ENCODE measurements at places on chromosomes 5 and 9. TPM values are rescaled to one million over a fixed set of nuclear protein-coding genes. Genes with fewer than 3 reads are reported as not detected.
A peak's percentile ranks its signal among the peaks of the same experiment; 100 is the strongest.

RASEF gene
- 0.15 TPM for total RNA-seq

ERCC8 gene
- 13.6 TPM for total RNA-seq

DNA sequence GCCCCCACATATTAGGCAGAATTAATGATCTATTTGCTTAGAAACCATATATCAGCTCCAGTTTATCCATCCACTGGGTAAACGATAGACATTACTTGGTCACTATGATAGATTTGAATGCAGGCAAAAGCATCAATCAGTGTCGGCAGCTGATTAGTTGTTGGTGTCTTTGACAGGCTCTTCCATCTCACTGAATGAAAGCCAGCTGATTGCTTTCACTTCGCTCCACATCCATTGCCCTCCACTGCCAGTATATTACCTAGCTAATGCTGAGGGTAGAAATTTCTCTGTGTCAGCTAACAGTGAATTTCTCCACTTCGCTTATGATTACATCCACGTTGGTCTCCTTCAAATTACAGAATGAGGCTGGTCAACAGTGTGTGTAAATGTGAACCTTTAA is 821.3 kb upstream of the TYRP1 start:
- no peak for DNase-seq

GRCh38 chr5:170333161-170333910 is 35.8 kb upstream of the LCP2 start:
- no peak for DNase-seq

GRCh38 chr9:91092214-91092613 is 269.5 kb downstream of the AUH start:
- no peak for DNase-seq

- no peak for DNase-seq
Observed at GRCh38 chr9:86459191-86459590, 105.0 kb upstream of the TUT7 start.

PTPRD gene
- total RNA-seq = 0.32 TPM

DNA sequence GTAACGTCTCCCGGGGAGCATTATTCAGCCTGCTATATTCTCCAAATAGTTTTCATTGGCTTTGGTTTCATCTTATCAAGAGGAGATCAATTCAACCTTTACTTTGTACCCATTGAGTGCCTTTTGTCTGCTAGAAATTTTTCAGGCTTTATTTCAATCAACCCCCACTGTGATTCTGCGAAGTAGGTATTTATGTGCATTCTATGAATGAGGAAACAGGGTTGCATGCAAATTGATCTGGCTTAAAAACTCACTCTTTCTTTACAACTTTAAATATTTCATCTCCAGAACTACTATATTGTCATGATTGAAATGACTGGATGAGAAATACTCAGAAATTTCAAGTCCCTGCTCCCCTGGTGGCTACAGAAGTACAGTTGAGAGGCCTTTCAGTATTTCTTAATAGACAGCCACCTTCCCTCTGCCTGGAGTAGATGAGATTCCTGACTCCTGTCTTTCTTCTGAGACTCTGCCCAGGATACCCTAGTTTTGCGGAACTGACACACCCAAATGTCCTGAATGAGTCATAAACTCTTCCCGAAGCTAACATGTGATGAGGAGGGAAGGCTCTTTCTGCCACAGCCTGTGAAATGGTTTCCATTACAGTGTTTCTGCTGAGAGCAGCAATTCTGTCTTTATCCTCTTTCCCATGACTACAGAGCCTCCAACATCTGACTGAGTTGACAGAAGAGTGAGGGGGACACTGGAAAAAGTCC is 52.6 kb upstream of the TNC start:
- DNase-seq = peak; percentile 25

DNA sequence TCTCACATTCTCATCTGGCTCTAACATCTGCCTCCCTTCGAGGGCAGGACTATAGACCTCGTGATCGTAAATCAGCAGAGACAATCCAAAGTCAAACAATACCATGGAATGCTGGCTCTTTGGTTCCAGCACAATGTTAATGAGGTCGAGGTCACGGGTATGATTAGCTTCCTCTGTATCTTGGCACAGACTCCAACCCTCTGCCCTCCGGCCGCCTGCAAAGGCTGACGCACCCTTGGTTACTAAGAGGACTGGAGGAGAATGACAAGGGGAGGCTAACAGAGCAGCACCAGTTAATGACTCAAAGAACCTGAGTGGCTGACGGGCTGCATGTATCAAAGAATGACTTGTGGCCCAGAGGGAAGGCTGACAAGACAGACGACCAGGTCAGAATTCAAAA is 10.1 kb downstream of the LHFPL2 start:
- no peak for DNase-seq

- DNase-seq = no peak
Observed at GRCh38 chr9:107333363-107333762, 50.3 kb downstream of the RAD23B start.

GRCh38 chr9:36584620-36585460 is 12.1 kb downstream of the MELK start:
- DNase-seq = no peak

DNA sequence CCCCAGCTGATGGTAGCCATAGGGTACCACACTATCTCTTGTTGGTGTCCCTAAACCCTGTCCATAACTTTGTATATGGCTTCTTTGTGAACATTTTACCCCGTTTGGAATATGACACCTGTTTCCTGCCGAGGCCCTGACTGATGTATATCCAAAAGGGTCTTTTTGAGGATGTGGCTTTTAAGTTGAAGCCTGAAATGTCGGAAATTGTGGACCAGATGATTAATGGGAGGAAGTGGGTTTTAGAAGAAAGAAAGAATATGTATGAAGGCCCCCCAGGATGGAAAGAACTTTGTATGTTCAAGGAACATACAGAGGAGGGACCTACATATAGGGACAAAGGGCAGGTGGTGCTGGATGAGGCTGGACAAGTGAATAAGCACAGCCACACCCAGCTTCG is 16.7 kb upstream of the TNFSF8 start:
- no peak for DNase-seq

MARVELD2 gene
- 0.11 TPM for total RNA-seq

- DNase-seq = no peak
Observed at GRCh38 chr5:61401726-61402125, 69.7 kb downstream of the ZSWIM6 start.

DNA sequence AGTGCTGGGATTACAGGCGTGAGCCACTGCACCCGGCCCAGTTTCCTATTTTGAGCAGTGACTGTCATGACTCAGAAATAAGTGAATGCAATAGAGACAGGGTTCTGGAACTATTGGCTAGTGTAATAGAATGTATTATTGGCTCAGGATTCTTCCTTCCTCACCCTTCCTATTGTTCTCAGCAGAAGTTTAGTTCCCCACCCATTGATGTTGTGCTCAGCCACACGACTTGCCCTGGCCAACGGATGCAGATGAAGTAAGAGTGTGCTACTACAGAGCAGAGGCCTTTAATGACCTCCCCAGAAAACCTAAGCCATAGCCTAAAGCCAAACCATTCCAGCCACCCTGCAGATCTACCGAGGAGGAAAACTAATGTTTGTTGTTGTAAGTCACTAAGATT is 287.9 kb downstream of the AGTPBP1 start:
- DNase-seq = no peak

- peak; percentile 76 for DNase-seq
Observed at GRCh38 chr9:69932901-69933300, 110.7 kb upstream of the MAMDC2 start.

DNA sequence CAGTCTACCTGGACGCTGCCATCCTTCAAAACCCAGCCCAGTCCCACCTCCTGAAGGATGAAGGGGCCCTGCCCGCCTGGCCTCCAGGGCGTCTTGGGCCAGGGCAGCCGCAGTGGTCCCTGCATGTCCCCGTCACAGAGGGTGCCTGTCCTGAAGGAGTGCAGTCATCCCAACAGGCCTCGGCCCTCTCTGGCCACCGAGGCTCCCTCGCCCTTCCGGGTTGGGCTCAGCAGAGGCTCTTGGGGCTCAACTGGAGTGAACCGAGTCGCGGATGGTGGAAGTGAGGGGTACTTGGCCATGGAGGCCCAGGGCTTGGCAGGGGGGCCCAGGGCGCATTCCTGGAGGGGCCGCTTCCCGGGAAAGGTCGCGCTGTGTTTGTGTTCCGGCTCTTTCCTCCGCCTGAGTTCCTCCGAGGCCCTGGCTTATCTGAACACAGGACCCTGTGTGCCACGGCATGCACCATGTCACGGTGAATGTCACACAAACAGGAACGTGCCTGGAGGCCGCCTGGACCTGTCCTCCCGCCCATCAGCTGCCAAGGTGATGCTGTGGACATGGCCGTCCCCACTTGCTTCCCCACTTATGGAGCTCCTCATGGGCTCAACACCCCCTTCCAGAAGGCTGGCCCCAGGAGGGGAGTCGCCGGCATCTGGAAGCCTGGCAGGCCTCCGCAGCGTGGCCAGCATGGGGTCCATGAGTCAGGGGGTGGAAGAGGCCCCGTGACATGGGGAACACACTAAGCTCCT is 25.7 kb upstream of the OBP2B start:
- no peak for DNase-seq

DNA sequence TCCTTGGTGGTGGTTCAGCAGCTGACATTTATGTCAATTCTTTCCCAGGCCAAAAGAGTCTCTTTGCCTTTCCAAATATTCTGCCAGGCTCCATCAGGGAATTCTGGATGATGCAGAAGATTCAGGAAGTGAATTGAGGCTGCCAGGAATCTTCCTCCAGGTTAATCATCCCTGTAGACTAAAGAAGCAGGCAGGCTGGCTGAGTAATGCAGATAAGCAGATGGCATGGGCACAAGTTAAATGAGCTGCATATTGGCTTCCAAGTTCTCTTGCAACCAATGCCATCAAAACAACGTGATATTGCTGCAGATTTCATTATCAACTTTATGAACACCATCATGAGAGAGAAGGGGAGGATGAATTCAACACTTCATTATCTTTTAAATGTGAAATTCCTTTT is 324.5 kb downstream of the KCNN2 start:
- no peak for DNase-seq

DNA sequence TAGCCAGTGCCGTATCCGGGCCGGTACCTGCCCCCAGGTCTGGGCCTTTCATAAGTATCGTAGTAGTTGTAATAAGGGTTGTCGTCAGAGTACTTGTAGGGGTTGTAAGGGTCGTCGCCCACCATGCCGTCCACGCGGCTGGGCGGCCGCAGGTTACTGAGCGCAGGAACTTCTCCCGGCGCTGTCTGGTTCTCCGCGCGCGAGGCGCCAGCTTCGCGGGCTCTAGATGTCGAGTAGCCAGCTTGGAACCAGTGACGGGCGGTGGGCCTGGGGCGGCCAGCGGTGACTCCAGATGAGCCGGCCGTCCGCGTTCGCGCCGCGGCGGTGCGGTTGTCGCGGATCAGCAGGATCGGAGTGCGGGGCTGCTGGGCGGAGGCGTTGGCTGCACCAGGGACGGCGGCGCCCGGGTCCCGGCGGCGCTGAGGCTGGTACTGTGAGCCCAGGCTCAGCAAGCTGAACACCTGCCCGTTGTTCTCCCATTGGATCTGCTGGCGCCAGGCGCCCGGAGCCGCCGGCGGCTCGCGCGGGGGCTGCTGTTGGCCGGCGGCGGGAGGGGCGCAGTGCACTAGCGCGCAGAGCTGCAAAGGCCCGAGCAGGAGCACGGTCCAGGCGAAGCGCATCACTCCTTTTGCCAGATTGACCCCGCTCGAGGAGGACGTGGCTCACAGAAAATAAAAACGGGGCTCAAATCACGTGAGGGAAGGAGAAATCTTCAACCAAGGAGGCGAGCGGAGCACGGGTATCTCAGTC is 518 bp downstream of the LOX start:
- no peak for DNase-seq
